ENCODE measurements at places on chromosomes 16 and 17.

DNA sequence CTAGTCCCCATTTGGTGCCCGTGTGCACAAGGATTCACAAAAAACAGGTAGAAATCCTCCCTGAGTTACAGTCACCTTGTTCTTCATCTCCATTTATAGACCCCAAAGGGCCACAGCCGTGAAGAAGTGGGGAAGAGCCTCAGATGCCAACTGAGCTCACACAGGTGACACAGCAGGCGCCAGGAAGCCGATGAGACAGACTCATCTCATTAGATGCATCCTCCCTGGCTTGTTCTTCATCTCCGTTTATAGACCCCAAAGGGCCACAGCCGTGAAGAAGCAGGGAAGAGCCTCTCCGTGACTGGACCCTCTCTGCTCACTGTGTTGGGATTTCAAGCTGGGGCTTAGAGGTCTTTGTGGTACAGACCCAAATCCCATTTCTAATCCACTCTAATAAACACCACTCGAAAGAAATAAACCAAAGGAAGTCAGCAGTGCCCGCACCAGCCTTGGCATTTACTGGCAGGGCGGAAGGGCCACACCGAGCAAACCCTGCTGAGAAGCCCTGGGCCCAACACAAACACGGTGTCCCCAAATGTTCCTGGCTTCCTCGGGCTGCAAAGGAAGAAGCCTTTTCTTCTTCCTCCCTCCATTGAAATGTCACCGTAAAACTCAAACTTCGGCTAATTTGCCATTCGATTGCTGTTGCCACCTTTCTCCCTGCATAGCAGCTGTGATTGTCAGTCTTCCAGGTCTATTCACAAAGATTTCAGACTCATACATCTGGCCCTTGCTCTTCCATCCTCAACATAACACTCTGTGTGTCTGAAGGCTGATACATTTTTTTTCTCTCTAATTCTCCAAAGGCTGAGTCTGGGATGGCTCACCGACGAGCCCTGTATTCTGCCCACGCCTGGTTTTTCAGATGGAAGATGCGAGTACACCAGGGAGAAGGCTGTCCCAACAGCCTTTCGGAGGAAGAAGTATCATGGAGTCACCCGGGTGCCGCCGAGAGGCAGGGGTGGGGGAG lies 44.9 kb upstream of the DOC2B start:
- DNase-seq: no peak

- no peak for DNase-seq
Observed at GRCh38 chr16:89784406-89784805, 32.0 kb downstream of the FANCA start.

- DNase-seq: no peak
Observed at GRCh38 chr16:14496047-14496770, 133.9 kb downstream of the PARN start.

DNA sequence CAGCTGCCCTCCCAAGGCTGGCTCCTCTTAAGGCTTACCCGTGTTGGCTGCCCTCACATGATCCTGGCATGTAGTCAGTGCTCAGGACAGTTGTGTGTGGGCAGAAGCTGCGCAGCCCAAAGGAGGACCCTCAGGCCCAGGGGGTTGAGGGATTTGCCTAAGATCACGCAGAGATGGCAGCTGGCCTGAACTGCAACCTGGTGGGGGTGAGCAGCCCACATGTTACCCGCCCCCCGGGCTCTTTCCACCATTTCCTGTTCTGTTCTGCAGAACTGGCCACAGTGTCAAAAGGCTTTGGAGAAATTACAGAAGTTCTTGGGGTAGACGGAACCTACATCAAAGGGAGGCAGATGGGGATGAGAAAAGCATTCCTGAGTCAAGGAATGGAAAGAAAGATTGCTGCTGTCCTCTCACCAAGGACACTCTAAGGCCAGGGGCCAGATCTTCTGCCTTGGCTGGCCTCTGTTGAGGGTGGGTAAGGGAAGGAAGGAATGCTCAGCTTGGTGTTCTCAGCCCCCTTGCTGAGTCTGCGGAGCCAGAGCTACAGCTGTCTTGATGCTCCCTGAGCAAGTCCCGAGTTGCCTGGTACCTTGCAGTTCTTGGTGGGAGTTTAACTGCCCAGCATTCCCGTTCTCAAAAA lies 53.0 kb downstream of the EPN2 start:
- no peak for DNase-seq

DNA sequence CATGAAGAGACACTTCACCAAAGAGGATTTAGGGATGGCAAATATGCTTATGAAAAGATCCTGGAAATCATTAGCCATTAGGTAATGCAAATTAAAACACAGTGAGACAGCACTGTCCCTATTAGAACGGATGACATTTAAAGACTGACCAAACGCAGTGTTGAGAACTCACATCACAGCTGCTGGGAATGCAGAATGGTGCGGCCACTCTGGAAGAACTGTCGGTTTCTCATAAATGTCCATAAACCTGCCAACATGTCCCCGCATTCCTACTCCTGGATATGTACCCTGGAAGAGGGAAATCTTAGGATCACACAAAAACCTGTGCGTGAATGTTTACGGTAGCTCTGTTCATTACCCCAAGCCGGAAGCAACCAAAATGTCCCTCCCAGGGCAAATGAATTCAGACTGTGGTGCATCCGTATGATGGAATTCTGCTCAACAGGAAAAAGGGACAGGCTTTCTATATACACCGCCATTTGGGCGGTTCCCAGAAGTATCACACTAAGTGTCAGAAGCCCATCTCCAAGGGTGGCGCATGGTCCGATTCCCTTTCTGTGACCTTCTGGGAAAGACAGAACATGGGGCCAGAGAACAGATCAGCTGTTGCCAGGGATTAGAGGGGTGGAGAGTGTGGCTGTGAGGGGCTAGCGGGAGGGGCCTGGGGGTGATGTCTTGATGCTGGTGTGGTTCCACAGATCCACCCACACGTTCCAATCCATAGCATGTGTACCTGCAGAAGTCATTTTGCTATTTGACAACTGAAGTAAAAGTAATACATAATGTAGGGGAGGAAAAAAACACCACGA lies 197.2 kb upstream of the CHMP6 start:
- DNase-seq: no peak

GRCh38 chr16:17211797-17212196 lies 259.0 kb downstream of the XYLT1 start:
- no peak for DNase-seq

DNA sequence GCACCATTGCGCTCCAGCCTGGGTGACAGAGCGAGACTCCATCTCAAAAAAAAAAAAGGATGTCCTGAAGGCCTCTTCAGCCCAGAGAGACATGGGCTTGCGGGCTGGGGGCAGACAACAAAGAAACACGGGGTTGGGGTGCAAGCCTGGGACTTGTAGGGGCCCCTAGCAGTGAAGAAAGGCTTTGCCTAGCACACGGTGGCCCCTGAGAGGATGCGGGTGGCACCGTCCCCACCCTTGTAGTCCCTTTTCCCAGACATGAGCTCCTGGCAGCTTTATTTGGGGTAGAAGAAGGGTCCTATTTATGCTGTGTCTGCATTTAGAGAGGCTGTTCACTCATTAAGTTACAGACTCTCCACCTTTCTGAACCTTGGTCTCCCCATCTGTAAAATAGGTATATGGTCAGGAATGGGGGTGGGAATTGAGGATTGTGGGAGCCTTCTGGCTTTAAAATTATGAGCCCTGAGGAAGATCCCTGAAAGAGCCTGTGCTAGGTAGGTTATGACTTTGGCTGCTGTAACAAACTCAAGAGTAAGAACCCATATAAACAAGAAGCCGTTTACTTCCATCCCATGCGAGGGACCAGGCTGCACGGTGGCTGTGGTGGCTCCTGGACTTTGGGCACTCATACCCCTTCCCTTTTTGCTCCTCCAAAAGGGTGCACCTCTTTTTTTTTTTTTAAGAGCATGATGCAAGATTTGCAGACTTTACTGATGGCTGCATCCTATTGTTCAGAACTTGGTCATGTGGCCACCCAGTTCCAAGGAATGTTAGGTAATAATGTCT lies 20.6 kb upstream of the ADGRG1 start:
- no peak for DNase-seq

GRCh38 chr17:696369-696768 lies 18.3 kb downstream of the VPS53 start:
- DNase-seq: no peak

GRCh38 chr17:64126918-64127317 lies 3.0 kb downstream of the ERN1 start:
- DNase-seq: no peak

GRCh38 chr17:10583834-10584233 lies 34.4 kb upstream of the MYH2 start:
- DNase-seq: no peak

GRCh38 chr17:74959826-74960515 lies 12.6 kb downstream of the HID1 start:
- no peak for DNase-seq

DNA sequence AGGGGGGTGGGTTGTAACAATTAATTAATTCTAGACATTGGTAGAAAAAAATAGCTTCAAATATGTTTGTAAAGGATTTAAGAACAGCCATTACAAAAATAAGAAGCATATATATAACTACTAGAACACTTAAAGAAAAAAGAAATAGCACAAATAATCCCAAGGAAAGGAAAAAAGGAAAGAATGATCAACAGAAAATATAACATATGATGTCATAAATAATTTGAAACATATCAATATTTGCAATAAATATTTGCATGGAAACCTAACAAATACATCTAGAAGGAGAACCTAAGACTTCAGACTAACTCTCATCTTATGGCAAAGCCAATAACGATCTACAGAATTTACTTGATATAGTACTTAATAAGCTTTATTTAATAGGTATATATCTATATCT lies 28.9 kb downstream of the CDYL2 start:
- no peak for DNase-seq

DNA sequence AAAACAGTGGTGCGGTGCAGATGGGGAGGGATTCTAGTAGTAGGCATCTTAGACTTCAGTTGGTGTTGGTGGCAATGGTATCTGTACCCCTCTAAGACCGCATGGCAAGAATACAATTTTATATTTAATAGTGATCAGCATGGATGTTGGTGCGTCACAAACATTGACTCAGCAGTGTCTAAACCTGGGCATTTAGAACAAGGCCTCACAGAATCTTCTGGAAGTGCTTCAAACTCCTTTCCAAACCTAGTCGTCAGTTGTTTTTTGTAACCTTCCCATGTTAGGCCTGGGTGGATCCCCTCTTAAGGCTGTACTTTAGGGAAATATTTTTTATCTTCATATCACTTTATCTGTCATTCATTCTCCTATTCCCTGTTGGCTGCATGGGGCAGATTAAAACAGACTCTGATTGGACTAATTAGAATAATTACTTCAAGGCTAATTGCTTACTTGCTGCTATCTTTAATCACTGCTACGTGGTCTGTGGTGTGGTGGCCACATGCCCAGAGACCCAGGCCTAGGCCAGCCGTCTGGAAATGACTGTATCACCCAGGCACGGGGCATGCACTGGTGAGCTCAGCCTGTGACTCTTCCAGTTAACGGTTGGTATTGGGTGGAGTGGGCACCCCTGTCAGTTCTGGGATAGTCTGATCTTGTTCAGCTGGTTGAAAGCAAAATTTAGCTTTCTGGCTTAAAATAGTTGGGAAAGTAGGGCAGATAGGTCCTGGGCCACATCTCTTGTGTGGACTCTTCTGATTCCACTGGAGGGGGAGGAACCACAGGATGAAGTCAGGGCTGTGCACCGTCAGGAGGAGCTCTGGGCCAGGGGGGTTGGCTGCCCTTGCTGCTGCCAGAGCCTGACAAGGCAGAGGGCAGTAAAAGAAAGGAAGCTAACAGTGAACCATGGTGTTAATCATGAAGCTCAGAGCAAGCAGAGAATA lies 4.5 kb downstream of the ALKBH5 start:
- DNase-seq: no peak

DNA sequence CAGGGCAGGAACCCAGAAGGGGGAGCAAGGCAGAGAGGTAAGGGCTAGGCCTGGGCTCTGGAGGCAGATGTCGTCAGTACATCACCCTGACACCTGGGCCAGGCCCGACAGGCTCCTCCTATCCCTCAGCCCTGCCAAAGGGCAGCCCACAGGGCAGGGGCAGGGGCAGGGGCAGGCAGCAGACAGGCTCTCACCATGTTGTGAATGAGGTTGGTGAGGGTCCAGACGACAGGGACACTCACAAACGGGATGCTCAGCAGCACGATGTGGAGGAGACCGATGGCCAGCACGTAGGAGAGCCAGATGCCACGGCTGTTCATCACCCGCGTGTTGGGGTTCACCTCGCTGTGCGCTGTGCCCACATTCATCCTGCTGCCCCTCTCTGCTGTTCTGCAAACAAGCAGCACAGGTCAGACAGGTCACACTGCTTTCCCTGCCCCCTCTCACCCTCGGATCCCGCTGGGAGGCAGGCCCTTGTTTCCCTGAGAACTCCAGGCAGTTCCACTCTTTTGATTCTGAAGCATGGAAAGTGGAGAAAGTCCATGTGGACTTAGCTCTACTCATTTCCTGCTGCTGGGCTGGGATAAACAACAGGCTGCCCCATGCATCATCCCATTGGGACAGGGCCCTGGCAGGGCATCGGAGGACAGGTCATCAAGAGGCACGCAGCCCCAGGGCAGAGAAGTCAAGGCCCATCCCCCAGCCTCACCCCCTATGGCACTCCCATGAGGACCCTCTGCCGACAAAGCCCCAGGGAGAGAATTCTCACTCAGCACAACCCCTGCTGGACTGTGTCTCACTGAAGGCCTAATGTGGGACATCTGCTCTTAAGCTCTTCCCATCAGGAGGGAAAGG lies 3.3 kb downstream of the ORMDL3 start:
- no peak for DNase-seq

GRCh38 chr17:54899721-54900456 lies 763 bp upstream of the TOM1L1 start:
- no peak for DNase-seq

GRCh38 chr16:51624080-51624775 lies 473.2 kb upstream of the SALL1 start:
- DNase-seq: no peak

GRCh38 chr16:47586121-47586520 lies 125.0 kb downstream of the PHKB start:
- DNase-seq: no peak

- no peak for DNase-seq
Observed at GRCh38 chr16:67801883-67802282, 4.5 kb downstream of the RANBP10 start.

GRCh38 chr16:23729503-23730424 lies 16.7 kb upstream of the ERN2 start:
- no peak for DNase-seq

DNA sequence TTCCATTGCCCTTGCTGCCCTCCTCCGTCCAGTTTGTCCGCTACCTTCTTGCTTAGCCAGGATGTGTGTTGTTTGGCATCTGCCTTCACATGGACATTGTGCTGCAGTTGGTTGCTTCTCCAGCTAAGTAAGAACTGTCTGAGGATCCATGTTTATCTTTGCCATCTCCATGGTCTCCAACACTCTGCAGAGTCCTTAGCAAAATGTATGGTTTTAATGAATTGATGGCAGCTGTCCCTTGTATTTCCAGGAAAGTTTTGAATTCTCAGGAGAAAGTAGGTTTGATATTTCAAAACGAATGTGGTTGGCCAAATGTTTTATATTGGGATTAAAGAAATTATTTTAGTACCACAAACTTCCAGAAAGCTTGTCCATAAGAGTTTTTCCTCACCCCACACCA lies 160.9 kb downstream of the SPECC1 start:
- DNase-seq: no peak

DNA sequence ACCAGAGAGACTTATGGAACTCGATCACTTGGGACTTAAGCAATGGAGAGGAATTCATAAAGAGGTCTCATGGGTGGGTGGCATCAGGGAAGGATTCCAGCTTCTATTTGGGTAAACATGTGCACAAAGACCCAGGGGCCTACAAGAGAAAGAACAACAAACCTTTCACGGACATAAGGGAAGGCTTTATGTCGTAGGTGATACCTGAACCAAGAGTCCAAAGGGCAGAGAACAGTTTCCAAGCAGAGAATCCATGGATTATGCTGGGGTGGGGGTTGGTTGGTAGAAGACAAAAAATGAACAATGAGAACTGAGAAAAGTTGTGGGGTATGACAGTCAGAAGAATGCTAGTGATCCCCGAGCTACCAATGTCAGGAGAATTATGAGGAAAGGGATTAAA lies 119.8 kb downstream of the CNTNAP4 start:
- DNase-seq: no peak

All from iPS DF 6.9 (cell line).